ENCODE measurements at places on chromosomes 7 and 10.
A peak's percentile ranks its signal among the peaks of the same experiment; 100 is the strongest.

GRCh38 chr10:22317076-22317370 is 835 bp downstream of the COMMD3 start:
- no peak for DNase-seq

- no peak for DNase-seq
These were observed 34.3 kb upstream of the DNAH11 start for GRCh38 chr7:21508538-21508937.

DNA sequence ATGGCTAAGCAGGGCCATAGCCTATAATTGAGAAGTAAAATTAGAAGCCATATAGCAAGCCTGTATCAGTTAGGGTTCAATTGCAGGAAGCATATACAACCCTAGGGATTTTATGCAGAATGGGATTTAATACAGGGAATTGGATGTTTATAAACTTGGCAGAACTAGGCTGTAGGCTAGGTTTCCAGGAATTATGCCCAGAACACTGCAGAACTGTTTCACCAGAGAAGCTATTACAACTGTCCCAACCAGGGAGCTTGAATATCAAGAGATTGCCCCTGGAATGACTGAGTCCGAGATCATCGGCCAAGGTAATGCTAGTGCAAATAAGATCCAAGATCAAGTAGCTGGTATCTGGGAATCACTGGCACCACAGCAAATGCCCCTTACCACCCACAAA is 64.0 kb downstream of the PRR15 start:
- DNase-seq: no peak

DNA sequence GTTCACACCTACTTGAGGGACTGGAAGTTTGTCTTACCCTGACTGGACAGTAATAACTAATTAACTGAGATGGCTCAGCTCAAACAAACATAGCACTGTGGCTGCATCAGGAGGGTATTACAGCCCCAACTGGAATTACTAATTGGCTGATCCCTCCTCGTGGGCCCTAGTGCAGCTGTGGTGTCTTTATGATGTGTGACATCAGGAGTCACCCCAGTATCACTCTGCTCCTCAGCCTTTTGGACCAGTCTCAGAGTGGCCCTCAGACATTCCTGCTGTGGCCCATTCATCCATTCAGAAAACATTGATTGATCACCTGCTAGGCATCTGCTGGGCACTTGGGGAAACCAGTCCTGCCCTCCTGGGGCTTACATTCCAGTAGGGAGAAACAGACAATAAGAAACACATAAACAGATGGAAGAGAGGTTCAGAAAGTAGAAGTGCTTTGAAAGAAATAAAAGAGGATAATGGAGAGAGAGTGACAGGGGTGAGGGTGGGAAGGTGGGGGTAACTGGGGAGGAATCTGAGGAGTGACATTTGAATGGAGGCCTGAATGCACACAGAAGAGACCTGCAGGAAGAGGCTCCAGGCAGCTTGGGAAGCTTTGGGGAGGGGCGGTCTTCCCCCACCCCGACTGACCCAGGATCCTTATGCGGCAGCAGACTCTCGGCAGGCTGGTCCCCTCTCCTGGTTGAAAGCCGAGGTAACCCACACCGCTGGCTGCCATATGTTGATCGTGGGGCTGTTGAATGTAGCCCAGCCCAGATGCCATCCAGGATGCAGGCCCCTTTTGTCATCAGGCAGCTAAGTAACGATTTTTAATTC is 113.1 kb downstream of the C10orf105 start:
- no peak for DNase-seq

GRCh38 chr7:84387595-84387994 is 193.0 kb upstream of the SEMA3A start:
- DNase-seq: no peak

- DNase-seq: no peak
These were observed 64.6 kb downstream of the ALOX5 start for GRCh38 chr10:45438466-45439090.

DNA sequence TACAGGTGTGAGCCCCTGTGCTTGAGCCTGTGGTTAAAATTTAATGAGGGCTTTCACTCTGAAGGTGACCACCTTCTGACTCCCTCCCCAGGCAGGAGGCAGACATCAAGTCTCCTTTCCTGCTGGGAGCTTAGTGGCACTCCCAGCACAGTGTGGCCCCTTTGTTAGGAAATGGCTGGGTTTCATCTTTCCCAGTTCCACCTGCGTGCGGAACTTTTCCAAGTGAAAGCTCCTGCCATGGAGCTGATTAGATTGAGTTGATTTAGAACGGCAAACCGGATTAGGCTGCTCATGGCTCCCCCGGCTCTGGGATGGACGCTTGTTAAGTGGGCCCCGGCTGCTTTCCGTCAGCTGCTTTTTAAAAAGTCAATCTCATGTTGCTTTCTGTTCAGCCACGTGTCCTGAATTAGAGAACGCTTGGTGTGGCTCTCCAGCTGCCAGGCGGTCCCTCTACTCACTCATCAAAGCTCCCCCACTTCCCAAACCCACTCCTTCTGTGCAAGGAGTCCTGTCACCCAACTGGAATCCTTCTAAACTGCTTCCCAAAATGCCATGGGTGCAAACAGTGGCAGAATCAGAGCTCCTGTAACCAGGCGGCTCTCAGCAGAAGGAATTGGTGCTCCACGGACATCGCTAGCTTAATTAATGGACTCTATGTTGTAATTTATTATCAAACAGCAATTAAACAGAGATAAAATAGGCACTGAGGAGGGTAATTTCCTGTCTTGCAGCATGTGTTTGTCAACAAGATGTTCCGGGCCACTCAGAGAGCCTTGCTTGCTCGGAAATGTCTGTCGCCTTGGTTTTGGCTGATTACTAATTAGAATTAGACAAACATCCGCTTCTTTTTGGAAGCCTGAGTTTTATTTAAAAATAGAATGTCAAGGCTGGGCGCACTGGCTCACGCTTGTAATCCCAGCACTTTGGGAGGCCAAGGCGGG is 551.2 kb downstream of the GALNT17 start:
- no peak for DNase-seq

DNA sequence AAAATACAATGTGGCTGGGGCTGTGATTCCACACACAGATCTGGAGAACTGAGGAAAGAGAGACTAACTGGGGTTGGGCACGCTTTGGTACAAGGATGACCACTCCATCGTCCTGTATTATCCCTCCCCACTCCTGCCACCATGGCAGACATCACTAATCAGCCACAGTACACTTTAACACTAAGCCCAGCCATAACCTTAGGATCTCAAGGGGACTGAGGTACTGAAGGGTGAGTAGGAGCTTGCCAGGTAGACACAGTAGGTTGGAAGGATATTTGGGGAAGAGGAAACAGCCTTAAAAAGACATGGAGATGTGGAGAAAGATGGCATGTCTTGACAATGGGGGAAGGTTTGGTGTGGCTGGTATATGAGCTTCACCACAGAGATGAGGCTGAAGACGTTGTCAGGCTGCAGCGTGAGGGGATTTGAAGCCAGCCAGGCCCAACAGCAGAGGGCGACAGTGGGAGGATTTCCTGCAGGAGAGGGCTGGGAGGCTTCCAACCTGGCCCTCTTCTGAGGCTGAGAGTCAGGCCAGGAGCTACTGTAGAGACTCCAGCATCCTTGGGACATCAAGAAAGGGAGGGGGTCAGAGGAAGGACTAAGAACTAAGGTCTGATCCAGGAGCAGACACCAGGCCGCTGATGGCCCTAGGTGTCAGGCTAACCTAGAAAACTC is 58.6 kb upstream of the COL13A1 start:
- no peak for DNase-seq

DNA sequence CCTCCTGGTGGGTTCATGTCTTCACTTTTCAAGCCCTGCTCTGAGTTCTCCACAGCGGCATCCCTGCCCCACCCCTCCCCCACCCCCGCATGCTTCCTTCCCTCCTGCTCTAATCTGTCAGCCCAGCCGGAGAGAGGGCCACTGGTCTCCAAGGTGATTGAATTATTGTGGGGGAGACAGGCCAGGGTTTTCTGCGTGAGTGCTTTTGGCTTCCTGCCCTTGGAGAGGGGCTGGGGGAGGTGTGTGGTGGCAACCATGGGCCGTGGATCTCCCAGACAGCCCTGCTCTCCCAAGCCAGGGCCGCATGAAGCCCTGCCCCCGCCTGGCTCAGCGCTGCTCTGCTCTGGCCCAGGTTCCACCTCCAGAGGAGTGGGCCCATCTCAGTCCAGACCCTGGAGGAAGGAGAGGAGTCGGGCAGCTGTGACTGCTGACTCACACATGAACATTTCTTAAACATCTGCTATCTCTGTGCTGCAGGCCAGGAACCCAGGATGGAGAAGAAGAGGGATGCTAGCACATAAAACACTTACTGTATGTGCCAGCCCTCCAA is 109.9 kb downstream of the ZMIZ1 start:
- DNase-seq: peak; percentile 76

Data from skeletal muscle cell (primary cell).